ENCODE measurements at places on chromosomes 2 and 18.

- no peak for DNase-seq
Measured at GRCh38 chr2:171230176-171230575, 69.5 kb upstream of the TLK1 start.

GRCh38 chr2:239642406-239643004, 241.7 kb upstream of the HDAC4 start:
- no peak for DNase-seq

DNA sequence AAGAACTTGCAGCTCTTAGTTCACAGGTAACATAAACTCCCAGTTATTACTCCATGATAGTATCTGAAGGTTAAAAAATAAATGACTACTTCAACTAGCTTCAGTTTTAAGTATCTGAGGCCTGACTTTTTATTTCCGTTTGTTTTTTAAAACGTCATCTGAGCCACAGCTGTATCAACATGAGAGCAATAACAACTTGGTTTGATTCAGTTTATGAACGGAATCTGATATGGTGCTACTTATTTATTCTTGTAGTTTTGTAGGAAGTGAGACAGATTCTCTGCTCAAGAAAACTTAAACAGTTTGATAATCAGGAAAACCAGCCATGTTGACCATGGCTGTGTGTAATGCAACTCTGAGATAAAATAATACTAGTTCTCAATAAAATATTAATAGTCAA, 34.9 kb downstream of the NAB1 start:
- no peak for DNase-seq

GRCh38 chr2:88181511-88181910, 11.4 kb downstream of the THNSL2 start:
- no peak for DNase-seq

GRCh38 chr2:136990316-136990715, 225.0 kb downstream of the THSD7B start:
- peak; percentile 78 for DNase-seq

DNA sequence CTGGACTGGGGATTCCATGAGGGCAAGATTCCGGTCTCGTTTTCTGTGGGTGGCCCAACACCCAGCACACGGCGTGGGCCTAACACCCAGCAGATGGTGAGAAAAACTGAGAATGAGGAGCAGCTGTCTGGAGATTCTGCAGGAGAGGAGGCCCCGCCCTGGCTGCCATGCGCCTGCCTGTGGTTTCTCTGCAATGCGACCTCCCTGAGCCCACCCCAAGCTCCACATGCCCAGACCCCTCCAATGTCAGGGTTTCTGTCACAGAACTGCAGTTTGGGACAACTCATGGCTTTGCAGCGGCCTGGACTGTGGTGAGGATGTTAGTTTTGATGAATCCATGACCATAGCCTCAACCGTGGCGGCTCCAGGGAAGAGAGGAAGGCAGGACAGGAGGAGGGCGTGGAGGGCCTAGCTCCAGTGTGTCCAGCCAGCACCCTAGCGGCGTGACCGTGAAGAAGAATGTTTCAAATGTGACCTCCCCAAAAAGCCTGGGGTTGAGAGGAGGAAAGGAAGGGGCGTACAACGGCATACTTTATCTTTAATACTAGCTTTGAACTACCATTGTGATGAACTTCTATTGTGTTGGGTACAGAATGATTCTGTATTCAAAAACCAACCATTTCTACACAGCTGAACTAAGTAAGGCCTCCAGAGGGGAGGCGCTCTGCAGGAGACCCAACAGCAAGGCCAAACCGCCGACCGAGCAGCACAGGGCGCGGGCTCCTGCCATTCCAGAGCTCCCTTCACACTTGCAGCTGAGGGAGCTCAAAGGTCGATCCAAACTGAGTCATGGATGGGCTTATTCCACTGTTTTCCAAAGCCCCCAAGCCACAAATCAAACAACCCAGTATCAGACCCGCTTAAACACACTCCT, 3.4 kb downstream of the PXDN start:
- no peak for DNase-seq

- no peak for DNase-seq
Measured at GRCh38 chr2:77484026-77484425, 38.1 kb downstream of the LRRTM4 start.

- no peak for DNase-seq
Measured at GRCh38 chr2:176745543-176746200, 466.9 kb upstream of the HNRNPA3 start.

DNA sequence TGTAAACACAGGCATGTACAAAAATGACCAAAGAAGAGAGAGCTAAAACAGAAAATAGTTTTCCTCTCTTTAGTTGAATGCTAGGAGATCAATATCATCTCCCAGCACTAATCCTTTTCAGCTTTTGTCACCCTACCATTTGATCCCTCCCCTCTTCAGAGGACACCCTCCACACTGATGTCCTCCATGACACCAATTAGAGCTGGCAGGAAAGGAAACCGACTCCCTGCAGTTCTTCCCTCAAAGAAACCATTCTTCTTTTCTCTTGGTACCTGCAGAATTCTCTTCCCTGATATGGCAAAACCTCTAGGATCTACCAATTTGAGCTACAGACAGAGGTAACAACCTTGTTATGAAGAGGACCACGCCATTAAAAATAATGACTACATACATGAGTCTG, 5.3 kb downstream of the EPB41L3 start:
- no peak for DNase-seq

- no peak for DNase-seq
Measured at GRCh38 chr18:56825321-56825720, 174.2 kb downstream of the WDR7 start.

DNA sequence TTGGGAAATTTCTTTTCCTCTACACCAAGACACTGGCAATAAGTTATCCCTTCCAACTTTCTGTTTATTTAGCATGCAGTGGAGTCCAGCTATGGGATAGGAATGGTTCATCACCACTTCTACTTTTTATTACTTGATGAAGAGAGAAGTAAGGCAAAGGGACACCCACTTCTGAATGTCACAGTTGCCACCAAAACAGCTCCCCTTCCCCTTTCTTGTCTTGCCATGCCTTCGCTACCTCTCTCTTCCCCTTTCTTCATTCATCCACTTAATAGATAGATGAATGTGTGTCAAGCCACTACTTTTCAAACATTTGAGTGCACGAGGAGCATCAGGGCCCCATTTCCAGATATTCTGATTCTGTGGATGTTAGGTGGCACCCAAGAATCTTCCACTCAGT, 59.6 kb downstream of the KCTD18 start:
- no peak for DNase-seq

DNA sequence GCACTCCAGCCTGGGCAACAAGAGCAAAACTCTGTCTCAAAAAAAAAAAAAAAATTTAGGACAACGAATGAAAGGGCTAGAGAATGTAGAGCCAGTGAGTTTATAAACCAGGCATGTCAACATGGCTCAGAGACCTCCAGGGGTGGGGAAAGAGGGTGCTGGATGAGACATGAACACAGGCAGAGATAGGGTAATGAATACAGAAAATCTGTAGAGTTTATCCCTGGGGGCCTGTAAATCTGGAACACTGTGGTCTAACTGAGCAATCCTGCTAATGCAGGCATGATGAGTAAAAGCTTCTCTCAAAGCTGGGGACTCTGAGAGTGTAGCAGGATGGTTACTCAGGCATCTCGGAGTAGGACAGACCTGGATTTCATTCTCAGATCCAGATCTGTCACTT, 59.2 kb upstream of the IGFBP2 start:
- no peak for DNase-seq

DNA sequence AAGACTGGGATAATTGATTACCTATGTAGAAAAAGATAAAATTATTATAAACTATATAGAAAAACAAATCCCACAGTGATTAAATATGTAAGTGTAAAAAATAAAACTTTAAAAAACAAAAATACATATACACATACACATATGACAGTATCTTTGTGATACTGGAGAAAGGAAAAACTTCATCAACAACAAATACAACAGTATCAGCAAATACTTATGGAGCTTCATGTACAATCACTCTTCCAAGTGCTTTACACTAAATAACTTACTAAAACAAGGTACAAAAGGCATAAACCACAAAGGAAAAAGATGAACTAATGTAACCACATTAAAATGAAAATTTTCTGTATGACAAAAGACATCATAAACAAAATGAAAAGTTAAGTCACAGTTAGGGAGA, 24.1 kb upstream of the GFPT1 start:
- no peak for DNase-seq

DNA sequence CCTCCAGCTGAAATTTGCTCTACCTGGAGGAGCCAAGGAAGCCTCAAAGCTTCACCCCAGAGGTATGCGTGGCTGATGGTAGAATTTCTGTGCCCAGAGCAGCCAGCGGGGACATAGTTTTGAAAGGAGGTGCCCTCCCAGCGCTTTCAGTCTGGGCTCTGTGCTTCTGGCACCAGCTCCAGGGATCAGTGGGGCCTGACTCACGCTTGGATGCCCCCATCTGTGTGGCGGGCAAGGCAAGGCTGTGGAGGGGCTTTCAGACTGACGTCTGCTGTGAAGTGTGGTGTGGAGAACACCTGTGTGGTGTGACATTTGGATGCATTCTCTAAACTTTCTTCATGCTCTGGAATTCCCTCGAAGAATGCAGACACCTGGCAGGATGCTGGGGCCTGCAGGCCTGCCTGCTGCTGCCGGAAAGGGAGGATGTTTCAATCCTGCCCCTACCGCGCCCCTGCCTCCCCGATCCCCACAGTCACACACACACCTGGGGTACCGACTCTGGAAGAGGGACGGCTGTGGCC, 84.1 kb downstream of the CTIF start:
- peak; percentile 51 for DNase-seq

GRCh38 chr2:45132551-45132950, 123.3 kb upstream of the SIX2 start:
- DNase-seq = no peak

- no peak for DNase-seq
Measured at GRCh38 chr2:176584333-176584732, 315.1 kb downstream of the MTX2 start.

DNA sequence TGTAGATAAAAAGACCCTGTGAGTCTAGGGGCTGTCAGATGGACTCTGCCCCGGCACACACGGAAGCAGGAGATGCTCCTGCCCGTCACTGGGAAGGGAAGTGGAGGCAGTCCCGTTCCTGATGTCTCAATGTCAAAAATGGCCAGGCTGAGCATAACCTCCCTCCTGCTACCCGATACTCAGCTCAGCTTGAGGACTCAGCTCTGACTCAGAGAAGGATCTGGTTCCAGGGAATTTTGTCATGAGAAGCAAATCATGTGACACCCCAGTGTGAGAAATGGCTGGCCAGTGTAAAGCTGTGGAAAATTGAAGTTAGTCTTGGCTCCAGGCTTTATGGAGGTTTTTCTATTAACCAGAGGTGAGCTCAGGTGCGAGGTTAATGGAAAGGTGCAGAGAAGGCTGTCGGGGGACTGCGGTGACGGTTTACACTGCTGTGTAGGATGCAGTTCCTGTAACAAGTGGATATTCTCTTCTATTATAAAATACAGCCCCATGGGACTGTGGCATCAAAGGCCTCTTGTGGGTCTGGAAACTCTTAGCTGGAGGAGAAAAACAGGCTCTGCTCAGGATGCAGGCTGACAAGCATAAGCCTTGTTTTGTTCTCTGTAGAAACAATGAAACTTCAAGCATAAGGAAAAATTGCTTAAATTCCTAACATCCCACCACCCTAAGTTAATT, 24.7 kb upstream of the AGAP1 start:
- peak; percentile 16 for DNase-seq

GRCh38 chr2:189841019-189841418, 56.8 kb downstream of the PMS1 start:
- no peak for DNase-seq

DNA sequence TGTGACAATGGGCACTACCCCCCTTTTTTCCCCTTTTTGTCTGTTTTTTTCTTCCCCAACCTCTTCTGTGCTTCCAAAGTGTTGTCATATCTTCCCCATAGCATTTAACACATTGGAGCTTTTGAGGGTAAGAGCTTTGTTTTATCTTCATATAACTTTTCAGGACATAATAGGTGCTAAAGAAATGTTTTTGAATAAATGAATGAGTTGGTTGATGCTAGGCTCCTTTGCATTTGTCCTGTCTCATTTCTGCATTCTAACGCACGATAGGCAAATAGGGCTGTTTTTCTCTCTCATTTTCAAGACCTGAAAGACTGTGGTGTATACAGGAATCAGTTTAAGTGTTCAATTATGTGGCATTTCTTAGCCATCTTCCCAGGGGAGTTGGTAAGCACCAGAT, 832 bp upstream of the COPS7B start:
- no peak for DNase-seq

- DNase-seq = no peak
Measured at GRCh38 chr18:24805156-24805555, 344.7 kb downstream of the HRH4 start.

- no peak for DNase-seq
Measured at GRCh38 chr2:85741833-85742455, 11.8 kb upstream of the ATOH8 start.

GRCh38 chr2:60463249-60463648, 90.2 kb downstream of the BCL11A start:
- DNase-seq = no peak

- no peak for DNase-seq
Measured at GRCh38 chr2:27992787-27993401, 102.4 kb downstream of the BABAM2 start.

DNA sequence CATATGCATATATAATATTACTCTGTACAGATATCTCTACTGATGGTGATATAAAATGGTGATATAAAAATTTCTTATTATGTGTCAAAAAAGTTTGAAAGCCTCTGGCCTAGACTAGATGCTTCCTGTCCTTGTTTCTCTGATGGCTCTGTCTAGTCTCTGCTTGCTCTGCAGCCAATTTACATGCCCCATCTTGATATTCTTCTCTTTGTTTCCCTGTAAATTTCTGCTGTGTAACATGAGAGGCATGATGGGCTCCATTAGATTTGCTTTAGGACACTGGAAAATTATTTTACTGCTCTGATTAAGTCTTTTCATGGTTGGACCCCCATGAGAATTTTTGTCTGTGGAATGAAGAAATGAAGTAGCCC, 24.3 kb downstream of the BABAM2 start:
- DNase-seq = no peak

- no peak for DNase-seq
Measured at GRCh38 chr2:146305164-146305563, 1539.7 kb upstream of the ACVR2A start.

DNA sequence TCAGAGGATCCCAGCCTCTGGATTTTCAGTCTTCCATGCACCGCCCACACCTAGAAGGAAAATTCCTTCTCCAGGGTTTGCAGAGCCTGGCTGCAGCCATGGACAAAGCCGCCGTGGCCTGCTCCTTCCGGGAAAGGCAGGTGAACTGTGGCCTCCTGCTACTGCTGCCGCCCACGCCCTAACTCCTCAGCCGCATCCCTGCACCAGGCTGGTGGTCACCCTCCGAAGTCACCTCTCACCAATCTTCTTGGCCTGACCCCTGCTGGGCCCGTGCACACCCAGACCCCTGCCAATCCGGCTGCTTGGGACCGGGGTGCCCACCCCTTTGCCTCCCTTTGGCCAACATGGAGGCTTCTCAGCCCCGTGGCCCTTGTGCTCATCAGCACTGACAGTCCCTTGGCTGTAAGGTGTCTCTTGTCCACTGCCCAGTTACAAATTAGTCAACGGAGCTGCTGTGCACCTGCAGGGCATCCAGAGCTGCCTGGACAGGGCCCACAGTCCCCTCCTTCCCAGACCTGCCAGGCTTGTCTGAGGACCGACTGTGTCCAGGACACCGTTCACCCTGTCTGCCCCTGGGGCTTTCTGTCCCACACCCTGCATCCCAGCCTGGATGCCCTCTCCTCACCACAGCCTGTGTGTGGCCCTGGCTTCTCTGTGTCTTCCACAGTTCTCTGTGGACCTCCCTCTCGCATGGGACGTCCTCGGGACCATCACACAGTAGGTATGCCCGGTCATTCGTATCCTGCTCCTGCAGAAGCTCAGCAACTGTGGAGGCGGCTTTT, 130.1 kb upstream of the TPO start:
- no peak for DNase-seq
